Activated CD4-positive, alpha-beta memory T cell treated with anti-CD3 and anti-CD28 coated beads, Interleukin-2, amount 10 ng/mL, durations not matched to agents 7 days and 5 days (primary cell): ENCODE measurements at places on chromosomes 5 and 9.

DNA sequence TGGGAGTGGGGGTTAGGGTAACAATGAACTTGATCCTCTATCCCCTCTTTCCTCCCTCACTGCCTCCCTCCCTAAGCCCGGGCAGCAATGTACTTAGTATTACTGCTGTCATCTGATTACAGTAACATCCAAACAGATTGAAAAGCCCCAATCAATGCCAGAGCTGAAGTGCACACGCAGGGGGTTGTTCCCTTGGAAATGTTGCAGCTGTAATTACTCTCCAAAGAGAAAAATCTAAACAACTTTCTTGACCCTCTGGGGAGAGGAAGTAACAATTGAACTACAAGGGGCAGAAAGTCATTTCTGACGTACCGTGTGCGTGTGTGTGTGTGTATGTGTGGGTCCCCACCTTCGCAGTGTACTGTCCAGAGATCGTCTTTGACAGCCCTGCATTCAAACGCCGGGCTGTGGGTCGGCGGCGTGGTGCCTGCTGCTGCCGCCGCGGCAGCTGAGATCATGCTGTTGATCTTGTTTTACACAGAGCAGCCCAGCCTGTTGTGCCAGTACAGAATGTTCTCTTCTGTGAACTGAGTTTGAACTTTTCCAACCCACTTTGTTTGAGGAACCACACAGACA is 66.0 kb upstream of the KLF9 start:
- no peak for DNase-seq

GRCh38 chr5:53099546-53099945 is 10.0 kb downstream of the MOCS2 start:
- no peak for DNase-seq

GRCh38 chr5:66538126-66538525 is 58.1 kb upstream of the MAST4 start:
- DNase-seq, result no peak

DNA sequence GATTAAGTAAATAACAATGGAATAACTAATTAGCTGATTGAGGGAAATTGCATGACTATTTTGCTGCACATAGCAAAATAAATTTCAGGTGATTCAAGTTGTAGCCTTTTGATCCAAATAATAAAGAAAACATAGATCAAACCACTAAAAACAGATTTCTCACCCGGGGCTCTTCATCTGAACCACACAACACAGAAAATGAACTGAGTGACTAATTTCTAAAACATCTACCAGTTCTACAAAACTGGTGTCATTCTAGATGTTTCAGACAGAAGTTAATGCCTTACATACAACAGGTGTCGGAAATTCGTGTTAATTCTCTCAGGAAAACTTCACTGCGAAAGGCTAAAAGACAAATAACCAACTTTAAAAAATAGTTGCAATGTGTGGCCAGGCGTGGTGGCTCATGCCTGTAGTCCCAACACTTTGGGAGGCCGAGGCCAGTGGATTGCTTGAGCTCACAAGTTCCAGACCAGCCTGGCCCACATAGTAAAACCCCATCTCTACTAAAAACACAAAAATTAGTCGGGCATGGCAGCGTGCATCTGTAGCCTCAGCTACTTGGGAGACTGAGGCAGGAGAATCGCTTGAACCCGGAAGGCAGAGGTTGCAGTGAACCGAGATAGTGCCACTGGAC is 6.9 kb downstream of the PROP1 start:
- DNase-seq, result no peak

DNA sequence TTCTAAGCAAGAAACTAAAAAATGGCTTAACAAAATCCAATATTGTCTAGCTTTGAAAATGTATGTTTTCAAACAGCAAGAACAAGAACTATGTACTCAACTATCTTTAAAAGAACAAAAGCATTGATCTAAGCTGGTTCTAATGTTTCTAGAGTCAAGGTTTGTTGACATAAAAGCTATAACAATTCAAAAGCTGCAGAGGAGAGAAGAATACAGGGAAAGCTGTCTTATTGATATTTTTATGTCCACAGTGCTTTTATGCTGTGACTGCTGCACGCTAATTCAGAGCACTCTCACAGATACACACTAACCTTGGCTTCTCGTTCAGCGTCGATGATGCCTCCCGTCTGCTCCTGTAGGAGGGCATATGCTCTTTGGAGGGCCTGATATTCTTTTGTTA is 129.5 kb upstream of the DPYSL3 start:
- no peak for DNase-seq

DNA sequence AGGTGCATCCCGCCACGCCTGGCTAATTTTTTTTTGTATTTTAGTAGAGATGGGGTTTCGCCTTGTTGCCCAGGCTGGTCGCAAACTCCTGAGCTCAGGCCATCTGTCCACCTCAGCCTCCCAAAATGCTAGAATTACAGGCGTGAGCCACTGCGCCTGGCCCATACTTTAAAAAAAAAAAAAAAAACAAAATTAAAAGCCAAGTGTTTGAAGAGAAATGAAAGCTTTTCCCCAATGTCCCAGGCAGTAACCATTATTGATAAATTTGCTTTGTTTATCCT is 9.5 kb downstream of the PRRC2B start:
- no peak for DNase-seq

- DNase-seq, result no peak
Observed at GRCh38 chr5:109485030-109485429, 75.3 kb upstream of the PJA2 start.

DNA sequence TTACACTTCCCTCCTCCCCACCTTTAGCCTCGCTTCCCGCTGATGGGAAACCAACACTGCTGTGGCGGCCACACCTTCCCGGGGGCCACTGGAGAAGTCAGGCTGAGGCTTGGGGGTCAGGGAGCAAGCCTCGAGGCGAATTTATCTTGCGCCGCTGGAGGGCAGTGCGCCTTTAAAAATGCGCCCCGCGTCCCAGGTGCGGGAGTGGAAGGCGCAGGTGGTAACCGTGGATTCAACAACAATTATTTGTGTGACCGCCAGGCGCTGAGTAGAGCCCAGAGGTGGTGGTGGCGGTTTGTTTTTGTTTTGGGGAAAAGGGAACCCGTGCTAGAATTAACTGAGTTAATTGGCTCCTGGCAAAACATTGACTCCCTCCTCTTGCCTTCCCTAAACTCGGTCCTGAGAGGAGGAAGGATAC is 1.1 kb downstream of the CFAP77 start:
- peak; percentile 78 for DNase-seq

- DNase-seq, result no peak
Observed at GRCh38 chr9:1879501-1879900, 135.6 kb upstream of the SMARCA2 start.
